Cortex of kidney (tissue), 1 donor: ENCODE measurements at places on chromosomes 2 and 18.

GRCh38 chr2:20190876-20191713 lies 33.8 kb downstream of the SDC1 start:
- DNase-seq: no peak

DNA sequence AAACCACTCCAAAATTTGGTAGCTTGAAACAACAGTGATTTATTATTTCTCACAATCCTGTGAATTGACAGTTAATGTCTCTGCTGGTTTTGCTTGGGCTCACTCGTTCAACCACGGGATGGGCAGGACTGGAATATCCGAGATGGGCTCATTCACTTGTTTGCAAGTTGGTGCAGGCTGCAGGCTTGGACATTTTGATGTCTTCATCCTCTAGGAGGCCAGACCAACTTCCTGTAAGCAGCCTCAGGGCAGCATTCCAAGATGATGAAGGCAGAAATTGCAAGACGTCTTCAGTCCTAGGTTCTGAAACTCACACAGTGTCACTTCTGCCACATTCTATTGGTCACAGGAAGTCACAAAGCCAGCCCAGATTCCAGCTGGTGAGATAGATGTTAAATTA lies 47.1 kb downstream of the GPR39 start:
- no peak for DNase-seq

DNA sequence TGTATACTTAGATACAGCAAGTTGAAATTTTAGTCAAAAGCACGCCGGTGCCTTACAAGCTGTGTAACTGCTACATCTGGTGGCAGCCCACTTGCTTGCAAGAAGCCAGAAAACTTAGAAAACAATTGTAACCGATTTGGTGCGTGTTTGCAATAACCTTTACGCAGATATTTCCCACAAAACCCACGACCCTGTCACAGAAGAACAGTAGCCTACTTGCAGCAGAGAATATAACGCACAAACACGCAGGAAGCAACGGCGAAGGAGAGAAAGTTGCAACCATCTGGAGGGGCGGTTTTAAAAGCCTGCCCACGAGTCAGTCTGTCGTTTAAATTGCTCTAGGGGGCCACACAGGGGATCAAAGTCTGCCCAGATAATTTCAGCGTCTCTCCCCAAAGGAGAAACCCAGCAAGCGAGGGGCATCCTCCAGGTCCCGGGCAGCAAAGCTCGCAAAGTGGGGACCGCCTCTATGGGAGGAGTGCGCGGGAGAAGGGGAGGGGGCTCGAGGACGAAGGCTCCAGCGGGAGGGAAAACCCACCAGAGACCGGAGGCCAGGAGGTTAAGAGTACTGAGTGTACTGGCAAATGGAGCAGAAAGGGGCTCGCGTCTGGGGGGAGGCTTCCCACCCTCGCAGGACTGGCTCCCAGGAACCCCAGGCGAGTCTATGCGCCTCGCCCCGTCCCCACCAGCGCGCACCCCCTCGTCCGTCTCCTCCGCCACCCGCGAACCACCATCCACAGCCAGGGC lies 1.1 kb downstream of the TLK1 start:
- DNase-seq: no peak

GRCh38 chr2:100673691-100674485 lies 111.1 kb downstream of the PDCL3 start:
- no peak for DNase-seq

DNA sequence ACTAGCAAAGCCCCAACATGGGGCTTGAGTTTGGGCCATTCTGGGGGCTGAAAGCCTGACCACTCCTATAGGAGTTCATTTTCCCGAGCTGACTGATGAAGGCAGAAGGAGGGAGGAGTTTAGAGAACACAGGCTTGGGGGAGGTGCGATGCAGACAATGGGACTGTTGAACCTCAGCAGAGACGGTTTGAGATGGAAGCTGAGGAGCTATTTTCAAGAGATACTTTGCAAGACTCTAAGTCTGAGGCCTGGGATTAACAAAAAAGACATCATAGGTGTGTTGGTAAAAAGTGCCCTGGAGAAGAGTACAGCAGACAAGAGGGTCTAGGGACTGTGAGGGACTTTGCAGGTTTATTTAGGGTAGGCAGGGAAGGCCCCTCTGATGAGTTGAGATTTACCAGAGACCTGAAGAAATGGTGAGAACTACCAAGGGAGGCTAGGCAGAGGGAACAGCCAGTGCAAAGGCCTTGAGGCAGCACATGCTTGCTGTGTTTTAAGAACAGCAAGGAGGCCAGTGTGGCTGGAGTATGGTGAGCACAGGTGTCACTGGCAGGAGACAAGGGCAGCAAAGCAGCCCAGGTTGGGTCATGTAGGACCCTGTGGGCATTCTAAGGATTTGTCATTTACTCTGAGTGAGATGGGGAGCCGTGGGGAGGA lies 31.6 kb downstream of the PCBP1 start:
- DNase-seq: no peak

- DNase-seq: no peak
Observed at GRCh38 chr2:169478745-169479256, 493 bp upstream of the BBS5 start.

- DNase-seq: no peak
Observed at GRCh38 chr2:157764386-157764785, 111.7 kb downstream of the ACVR1 start.

DNA sequence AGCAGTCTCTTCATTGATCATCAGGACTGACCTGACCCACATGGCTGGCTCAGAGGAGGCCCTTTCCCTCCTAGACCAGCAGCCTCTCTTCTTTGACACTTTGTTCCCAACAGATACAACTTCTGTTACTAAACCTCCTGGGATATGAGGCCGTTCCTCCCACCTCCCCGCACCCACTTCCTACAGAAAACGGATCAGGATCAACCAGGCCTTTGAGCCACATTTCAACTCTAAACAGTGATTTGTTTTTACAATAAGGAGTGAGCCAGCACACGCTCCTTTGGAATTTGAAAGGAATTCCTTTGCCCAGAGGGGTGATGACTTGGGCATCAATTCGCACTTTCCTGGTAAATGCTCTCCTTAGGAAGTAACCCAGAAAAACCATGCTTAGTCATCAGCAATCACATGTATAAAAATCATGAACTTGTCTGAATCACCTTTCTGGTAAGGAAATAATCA lies 180.4 kb downstream of the FAM124B start:
- DNase-seq: no peak

GRCh38 chr18:78526923-78527711 lies 452.5 kb upstream of the SALL3 start:
- DNase-seq: no peak

DNA sequence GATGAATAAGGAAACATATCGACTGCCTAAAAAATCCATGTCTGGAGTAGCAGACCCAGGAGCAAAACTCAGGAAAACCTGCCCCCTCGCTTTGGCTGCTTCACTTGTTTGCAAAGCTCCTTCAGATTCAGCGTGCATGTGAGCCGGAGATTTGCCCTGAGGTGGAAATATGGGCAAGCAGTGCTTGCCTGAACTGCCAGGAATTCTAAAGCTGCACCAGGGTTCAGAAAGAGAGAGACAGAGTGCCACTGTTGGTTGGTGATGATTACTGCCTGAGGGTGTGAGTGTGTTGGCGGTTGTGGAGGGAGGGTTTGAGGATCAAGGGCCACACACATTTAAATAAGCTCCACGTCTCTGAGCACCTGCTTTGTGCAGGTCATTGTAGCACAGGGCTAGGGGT lies 139.6 kb upstream of the RGPD4 start:
- no peak for DNase-seq

GRCh38 chr2:239523954-239524330 lies 123.1 kb upstream of the HDAC4 start:
- DNase-seq: no peak

GRCh38 chr2:221981912-221982470 lies 316.8 kb downstream of the PAX3 start:
- DNase-seq: no peak

GRCh38 chr2:215427585-215427984 lies 8.3 kb downstream of the FN1 start:
- DNase-seq: no peak

- DNase-seq: no peak
Observed at GRCh38 chr2:160666154-160667060, 172.8 kb upstream of the RBMS1 start.

DNA sequence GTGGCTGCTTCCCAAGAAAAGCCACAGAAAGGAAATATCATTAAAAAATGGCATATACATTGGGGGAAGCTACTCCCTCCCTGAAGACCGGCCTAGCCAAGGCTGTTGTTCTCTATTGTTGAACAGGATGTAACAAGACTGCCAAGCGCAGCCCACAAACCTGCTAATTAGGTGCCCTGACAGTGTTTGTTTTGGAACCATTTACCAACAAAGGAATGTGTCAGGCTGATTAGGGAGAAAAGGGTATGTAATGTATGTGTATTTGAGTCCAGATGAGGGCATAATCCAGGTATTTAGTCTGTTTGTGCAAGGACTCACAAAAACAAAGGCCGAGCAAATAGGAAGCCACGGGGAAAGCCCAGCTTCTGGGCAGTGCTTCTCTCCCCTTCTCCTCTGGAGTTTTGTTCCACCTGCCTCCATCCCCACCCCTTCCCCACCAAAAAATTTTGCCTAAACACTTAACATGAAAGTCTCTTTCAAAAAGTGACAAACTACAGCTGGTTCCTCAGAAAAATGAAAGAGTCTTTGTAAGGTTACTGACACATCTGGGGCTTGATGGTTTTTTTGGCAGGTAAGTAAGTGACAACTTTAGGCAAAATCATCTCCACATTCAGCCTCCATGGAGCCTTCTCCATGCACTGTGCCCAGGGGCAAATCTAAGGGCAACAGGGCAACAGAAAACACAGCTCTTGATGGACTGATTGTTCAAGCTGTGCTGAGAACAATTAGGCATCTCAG lies 78.3 kb upstream of the FZD5 start:
- no peak for DNase-seq

DNA sequence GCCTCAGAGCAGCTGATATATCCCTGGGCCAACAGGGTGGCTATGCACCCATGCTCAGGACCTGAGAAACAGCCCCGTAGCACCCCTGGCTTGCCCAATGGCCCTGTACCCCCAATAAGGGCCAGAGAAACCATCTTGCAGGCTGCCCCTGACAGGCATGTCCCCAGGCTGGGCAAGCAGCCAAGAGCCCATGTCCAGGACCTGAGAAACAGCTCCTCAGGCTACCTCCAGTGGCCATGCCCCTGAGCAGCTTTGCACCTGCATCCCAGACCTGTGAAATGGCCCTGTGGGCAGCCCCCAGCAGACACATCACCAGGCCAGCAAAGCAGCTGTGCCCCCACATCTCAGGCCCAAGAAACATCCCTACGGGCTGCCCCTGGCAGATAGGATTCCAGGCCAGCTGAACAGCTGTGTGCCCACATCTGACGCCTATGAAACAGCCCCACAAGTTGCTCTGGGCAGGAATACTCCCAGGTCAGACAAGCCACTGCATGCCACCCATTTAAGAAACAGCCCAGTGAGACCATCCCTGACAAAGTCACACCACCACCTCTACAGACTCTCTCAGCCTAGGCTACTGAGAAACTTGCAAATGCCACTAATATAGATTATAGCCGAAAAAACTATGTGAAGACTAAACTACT lies 84.1 kb downstream of the TMEM237 start:
- DNase-seq: no peak

DNA sequence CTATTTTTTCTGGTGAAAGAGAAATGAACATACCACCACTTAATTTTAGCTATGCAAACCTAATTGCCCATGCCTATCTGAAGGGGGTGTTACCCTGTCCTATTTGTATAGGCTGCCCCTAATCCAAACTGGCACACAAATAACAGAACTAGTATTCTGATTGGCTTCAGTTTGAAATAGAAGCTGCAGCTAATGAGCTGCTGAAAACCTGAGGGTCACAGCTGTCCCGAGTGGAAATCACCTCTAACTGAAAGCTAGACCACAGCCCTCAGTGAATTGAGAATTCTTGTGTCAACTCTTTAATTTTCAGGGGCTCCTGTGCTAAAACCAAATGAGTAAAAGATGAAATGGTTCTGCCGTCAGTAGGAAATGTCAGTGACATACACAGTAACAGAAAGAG lies 28.7 kb downstream of the CCDC141 start:
- no peak for DNase-seq

DNA sequence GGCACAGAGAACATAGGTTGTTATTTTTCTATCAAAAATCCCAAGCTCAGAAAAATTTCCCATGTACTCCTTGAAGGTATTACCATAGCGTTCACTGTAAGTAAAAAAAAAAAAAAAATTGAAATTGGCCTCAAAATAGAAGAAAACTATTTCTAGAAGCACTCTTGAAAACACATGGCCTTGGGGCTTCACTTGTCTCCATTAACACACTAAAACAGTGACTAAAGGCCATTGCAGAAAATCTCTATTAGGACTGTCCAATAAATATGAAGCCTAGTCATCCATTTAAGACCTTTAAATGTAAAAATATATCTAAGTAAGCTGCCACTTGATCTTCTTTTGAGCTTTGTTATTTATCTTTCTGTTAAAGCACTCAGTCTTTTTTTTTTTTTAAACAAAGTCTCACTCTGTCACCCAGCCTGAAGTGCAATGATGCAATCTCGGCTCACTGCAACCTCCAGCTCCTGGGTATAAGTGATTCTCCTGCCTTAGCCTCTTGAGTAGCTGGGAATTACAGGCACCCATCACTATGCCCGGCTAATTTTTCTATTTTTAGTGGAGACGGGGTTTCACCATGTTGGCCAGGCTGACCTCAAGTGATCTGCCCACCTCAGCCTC lies 35.8 kb downstream of the CCDC68 start:
- DNase-seq: no peak

- no peak for DNase-seq
Observed at GRCh38 chr2:207815254-207815653, 45.5 kb upstream of the FZD5 start.

DNA sequence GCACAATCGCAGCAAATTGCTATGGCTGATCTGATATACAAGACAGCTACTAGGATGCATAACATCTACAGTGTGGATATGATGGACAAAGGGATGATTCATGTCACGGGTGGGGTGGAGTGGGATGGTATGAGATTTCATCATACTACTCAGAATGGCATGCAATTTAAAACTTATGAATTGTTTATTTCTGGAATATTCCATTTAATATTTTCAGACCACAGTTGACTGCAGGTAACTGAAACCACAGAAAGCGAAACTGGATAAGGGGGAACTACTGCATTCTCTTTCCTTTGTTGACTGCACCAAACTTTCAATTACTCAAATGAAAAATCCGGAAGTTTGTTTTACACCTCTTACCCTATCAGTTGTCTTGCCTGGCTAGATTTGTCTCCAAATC lies 94.4 kb upstream of the NEUROD1 start:
- DNase-seq: no peak

DNA sequence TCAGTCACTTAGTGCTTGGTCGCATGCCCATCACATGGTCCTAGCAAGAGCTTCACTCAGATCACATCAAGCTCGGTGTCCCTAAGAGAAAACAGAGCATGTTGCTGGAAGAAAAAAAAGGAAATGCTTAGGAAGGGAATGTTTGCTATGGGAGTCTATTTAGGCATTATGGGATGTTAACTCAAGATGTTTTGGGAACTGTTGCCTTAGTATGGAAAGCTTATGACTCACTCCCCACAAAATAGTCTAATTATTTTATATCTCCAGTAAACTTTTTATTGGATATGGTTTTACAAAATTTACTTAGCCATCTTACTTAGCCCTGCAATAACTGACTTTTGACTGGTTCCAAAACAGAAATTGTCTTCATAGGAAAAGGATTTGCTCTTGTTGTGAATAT lies 439.5 kb upstream of the ZEB2 start:
- DNase-seq: no peak

- no peak for DNase-seq
Observed at GRCh38 chr2:82528288-82528687, 1930.8 kb downstream of the SUCLG1 start.

GRCh38 chr2:124281541-124281940 lies 256.5 kb downstream of the CNTNAP5 start:
- DNase-seq: no peak
